ENCODE measurements at places on chromosomes 12 and 14.

GRCh38 chr14:74504874-74505720 is 11.5 kb downstream of the ISCA2 start:
- peak; percentile 51 for DNase-seq

- DNase-seq: no peak
These were observed 306.2 kb upstream of the DIO3 start for GRCh38 chr14:101254805-101255764.

DNA sequence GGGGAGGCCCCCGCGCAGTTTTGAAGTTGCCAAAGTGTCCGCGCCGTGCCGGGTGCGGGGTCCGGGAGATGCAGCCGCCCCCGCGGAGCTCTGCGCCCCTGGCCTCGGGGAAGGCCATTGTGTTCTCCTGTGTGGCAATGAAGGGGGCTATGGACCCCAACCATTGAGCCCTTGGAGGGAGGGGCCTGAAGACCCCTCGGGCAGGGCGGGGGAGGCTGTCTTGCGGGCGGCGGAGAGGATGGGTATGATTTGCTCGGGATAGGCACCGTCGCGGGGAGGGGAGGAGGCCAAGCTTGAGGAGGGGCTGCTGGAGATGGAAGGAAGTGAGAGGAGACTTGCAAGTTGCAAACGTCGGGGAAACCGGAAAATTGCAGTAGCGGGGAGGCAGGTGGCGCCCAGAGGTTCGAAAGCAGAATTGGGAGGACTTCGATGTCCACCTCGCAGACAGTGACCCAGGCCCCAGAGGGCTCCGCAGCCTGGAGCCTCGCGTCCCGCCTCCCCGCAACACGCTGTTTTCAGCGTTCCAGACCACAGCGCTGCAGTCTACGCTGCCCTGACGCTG is 25.4 kb downstream of the BCL11B start:
- DNase-seq: no peak

DNA sequence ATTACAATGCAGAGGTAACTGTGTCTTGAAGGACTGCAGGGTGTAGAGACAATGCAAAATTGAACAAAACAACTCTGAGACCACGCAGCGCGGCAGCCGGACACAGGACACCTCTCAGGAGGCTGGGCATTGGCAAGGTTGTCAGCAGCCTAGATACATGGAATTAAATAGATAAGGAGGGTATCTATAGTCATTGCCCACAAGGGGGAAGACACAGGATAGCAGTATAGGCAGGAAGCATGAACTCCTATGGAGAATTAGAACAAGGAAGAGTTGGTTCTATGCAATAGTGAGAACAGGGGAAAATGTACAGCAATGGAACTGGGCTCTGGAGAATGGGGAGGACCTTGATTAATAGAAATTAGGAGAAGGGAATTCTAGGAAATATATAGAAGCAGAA is 164.1 kb downstream of the C12orf42 start:
- DNase-seq: no peak

DNA sequence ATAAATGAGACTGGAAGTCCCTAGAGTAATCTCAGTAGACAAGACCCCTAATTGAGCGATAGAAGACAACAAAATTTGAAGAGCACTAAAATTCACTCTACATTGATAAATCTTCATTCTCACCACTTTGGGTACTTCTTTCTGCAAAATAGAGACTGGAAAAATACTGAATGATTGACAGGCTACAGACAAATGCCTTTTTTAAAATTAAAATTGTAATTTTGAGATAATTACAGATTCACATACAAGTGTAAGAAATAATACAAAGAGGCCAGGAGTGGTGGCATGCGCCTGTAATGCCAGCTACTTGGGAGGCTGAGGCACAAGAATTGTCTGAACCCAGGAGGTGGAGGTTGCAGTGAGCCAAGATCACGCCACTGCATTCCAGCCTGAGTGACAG is 4.5 kb upstream of the CORO1C start:
- DNase-seq: no peak

- no peak for DNase-seq
These were observed 656 bp upstream of the DTD2 start for GRCh38 chr14:31457665-31458659.

GRCh38 chr12:131116468-131117117 is 162.9 kb downstream of the ADGRD1 start:
- DNase-seq: no peak

DNA sequence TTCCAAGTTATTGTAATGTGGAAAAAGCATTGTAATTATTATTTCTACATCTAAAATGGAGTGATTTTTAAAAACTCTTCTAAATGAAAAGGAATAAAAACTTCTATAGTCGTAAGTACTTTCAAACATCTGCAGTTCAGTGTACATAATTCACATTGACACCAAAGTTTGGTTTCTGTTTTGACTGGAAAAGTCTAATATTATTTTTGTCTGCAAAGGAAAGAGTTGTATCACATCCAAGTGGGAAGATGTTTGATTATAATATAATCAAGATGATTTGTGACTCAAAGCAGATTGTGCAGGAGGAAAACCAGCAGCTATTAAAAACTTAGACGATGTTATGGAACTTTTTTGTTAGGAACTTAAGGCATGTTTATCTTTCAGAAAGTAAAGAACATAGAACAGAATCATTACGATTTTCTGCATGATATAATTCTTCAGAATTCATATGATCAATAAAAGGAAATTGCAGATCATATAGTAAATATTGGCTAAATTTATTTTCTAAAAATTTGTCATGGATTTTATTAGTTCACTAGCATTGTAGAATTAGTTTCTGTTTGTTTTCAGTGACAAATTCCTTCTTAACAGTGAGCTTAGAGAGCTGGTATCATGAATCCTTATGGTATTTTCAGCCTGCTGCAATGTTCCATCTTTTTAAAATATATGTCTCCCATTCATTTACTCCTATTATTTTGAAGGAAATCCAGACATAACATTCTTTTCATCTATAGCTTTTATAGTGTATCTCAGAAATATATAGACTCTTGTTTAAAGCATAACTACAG is 145.8 kb downstream of the MIPOL1 start:
- no peak for DNase-seq

- no peak for DNase-seq
These were observed 132.3 kb downstream of the PAPOLA start for GRCh38 chr14:96634481-96634880.

DNA sequence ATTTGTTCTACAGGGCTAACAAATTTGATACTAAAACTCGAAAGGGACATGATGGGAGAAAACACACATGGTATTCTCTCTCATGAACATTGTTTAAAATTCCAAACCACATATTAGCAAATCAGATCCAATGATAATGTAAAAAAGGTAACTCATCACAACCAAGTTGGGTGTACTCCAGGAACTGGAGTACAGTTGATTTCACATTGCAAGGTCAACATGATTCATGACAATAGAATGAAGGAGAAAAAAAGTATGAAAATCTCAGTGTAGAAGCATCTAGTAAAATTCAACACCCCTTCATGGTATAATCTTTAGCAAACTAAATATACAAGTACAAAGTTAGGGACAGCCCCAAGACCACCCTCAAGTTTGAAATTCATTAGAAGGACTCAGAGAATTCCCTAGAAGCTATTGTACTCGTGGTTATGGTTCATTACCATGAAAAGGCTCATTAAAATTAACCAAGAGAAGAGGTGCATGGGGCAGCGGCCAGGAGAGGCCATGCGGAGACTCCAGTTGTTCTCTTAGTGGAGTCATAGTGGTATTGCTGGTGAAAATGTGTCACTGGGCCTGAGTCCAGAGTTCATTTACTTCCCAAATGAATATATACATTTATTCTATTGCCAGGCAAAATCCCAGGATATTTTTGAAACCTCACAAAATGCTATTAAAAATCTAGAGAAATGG is 3.1 kb upstream of the CDCA4 start:
- DNase-seq: no peak

DNA sequence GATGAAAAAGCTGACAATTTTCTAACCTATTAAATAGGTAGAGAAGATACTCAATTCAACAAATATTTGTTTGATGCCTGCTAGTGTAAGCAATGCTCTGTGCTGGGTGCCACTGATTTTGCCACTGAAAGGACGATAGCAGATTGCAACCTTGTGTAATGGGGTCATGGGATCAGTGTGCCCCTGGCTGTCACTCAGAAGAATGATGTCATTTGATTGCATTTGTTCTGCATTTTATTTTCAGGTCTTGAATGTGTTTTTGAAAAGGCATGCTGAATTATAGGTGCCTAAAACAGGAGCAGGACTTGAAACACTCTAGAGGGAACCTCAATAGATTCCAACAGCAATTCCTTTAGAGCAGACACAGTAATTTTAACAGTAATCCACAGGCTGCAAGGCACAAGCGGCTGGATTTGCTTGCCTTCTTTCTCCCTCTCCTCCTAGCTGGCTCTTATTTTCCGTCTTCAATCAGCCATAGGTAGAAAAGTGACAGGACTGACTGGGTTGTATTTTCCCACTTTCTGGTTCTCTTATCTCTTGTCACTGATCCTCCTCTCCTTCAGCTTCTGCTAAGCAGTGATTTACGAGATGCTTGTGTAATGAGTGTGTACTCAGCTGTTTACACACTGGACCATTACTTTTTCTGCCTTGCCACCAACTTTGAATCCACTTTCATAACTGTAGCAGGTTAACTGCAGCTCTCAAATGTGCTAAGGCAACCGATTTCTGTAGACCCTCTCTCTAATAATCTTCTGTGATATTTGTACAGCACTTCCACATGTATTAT is 4.1 kb downstream of the PLXNC1 start:
- DNase-seq: no peak

DNA sequence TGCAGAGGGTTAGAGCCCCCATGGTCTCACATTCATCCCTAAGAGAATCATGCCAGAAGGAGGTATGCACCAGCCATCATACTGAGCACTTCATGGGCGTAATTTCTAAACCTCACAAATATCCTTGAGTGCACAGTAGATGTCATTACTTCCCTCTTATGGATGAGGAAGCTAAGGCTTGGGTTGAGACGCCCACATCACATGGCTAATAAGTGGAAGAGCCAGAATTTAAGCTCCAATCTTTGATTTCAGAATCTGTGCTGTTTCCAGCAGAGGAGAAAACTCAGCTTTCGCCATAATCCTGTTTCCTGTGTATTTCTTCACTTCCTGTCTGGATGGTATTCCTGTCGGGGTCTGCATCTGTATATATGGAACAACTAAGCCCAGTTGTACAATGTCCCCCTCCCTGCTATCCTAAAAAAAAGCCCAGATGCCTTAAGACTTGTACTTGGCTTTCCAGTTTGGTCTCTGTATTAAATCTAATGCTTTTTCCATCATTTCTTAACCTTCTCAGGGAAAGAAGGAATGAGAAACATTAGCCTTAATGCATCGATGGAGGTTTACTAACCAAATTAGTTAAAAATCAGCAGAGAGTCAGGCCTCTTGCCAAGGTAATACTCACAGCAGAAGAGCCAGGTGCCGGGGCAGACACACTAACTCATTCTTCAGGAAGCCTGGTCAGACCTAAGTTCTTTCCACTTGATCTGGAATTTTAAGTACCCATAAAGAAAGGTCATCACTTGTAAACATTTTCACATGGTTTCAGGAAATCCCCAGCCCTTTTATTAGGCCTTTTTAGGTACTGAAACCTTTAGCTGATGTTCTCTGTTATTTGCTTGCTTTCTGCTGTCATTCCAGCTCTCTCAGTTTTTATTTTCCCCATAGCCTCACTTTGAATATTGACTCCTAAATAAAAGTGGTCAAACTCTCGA is 5.3 kb downstream of the ISCU start:
- DNase-seq: no peak

DNA sequence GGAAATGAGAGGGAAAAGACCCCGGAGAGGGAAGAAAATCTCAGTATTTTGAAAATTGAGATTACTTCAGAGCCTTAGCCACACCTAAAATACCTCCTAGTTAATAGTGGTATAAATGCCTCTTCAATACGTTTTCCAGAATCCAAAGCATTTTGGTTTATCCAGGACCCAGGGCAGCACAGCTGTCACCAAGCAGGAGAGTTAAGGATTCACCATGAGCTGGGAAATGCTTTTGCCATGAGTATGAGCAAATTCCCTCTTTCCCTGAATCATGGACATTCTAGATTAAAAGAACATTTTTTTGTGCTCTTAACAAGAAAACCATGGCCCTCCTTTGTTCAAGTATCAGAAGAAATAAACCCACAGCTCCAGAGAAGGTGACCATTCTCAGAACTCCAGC is 21.8 kb upstream of the RTRAF start:
- no peak for DNase-seq

DNA sequence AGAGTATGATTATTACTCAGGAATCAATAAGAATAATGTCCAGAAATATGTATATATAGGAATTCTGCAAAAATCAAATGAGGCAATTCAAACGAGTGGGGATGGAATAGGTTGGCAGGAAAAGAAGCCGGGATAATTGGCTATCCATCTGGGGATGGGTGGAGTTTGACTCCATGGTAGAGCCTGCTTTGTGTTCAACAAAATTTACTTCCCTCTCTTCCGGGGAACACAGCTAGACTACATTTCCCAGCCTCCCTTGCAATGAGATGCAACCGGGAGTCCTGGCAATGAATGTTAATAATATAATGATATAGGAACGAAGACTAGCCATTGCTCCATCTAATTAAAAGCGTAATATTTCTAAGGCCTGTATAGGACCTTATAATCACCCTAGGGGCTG is 146.6 kb downstream of the EFCAB11 start:
- DNase-seq: no peak

Measured in left forelimb (tissue), 1 donor.